Activated T-helper 1 cell treated with Interleukin-2 at 50 U/mL for 16 hours (primary cell): ENCODE measurements at places on chromosomes 4 and X.

- no peak for DNase-seq
Measured at GRCh38 chr4:18202486-18202885, 180.9 kb upstream of the LCORL start.

DNA sequence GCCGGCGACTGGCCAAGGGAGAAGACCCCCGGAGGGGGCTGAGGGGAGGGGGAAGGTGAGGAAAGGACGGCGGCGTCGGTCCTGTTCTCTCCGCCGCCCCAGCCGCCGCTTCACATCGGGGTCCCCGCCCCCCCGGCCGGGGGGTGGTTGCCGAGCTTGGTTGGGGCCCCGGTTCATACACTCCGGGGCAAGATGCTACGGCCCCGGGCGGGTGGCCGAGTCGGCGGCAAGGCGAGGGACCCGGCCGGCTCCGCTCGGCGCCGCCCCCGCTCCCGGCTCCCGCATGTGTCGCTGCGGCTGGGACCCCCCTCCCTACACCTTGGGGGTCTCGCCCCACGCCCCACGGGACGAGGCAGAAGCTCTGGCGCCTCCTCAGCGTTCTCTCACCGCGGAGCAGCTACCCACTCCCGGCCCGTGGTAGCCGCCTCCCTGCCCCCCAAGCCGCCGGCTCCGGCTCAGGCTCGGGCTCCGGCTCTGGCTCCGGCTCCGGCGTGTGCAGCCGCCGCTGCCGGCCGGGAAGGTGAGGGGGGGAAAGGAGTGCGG lies 461 bp downstream of the FBXW7 start:
- DNase-seq = peak; percentile 26

DNA sequence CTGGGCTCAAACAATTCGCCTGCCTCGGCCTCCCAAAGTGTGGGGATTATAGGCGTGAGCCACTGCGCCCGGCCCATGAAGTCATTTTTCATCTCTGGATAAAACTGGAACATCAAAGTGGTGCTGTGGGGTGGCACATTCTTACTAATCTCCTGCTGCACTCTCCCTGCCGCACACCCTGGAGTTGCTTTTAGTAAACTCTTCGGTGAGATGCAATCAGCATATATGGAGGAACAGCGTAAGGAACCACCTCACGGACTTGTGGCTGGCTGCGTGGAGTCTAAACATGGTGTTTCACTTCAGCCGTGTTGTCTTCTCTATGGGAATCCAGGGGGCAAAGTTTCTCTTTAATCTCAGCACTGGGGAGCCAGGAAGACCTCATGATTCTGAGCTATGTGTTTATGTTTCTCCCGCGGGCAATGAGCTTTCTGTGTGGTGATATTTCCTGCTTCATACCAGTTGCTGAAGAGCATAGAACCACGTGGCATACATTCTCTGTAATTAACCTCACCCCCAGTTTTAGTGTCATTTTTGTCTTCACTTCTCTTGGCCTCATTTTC lies 2.1 kb upstream of the RHOH start:
- no peak for DNase-seq

DNA sequence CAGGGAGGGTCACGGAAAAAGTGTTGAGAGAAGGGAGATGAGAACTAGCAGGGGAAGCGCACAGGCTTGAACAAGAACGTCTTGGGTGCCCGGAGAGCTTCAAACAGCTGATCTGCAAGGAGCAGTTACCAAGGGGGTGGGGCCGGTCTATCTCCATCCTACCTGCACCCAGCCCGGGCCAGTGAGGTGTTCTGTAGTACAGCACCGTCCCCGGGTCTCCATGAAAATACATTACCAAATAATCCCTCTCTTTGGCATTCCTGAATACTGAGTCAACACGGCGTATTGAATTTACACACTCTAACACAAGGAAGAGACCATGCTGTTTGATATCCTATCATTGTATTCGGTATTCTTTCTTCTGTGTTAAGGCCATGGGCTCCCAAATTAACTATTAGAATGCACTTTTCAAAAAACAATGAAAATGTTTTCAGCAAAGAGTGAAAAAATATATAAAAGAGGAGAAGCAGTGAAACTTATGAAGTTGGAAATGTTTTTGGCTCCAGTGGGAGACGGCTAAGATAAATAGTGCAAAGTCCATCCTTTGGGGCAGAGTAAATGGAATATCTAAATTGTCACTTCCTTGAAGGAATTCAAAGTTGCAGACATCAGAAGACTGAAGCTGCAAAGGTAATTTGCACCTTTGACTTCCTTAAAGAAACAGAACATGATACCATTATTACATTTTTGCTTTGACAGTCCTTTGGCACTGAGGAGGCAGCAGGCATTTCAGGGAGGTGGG lies 90.3 kb downstream of the DHRSX start:
- no peak for DNase-seq

GRCh38 chrX:101417981-101418841 lies 10.2 kb downstream of the HNRNPH2 start:
- DNase-seq = no peak

GRCh38 chr4:112311516-112311915 lies 14.3 kb downstream of the ALPK1 start:
- no peak for DNase-seq

GRCh38 chrX:107978707-107979307 lies 3.4 kb downstream of the TEX13B start:
- no peak for DNase-seq

- DNase-seq = no peak
Measured at GRCh38 chr4:123248085-123248659, 148.4 kb upstream of the SPRY1 start.

DNA sequence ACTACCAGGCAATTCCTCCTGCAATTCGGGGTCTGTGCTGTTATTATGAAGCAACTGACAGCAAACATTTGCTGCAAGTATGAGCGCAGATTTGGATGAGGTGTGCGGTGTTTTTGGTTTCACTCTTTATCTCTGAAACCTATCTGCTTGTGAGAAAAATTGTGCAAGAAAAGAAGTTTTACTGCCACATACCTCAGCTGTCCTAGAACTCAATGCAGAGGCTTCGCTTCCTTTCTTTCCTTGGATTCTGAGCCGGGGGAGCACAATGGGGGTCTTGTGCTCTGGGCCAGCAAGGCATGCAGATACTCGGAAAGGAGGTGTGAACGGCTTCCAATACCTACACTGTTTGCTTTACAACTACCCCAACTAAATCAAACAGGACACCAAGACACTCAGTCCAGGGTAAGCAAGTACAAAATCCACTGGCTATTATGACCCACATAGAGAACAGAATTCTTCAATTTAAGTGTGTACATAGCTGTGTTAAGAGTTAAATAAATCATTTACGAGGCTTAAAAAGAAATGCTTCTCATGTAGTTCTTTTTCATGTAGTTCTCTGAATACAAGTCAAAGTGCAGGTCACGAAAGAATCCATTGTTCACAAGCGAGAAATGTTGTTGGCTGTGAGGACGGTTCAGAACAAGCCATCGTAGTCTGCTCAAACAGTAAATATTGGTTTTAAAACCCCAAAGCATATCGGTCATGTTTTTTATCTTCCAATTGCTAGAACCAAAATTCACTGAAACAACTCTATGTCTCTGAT lies 1.1 kb downstream of the SORBS2 start:
- no peak for DNase-seq

DNA sequence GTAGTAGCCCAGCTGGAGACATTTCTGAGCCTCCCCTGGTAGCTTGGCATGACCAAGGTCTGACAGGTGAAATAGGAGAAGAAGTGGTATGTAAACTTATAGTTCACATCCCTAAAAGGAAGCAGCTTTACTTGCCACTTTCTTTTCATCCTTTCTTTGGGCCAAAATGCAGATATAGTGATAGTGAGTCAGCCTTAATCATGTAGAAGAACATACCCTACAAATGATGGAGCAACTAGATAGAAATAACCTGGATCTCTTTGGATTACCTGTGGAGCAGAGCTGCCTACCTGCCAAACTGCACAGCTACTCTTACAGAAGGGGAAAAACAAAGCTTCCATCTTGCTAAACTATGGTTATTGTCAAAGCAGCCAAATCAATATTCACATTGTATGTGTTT lies 106.7 kb upstream of the LCORL start:
- DNase-seq = no peak

DNA sequence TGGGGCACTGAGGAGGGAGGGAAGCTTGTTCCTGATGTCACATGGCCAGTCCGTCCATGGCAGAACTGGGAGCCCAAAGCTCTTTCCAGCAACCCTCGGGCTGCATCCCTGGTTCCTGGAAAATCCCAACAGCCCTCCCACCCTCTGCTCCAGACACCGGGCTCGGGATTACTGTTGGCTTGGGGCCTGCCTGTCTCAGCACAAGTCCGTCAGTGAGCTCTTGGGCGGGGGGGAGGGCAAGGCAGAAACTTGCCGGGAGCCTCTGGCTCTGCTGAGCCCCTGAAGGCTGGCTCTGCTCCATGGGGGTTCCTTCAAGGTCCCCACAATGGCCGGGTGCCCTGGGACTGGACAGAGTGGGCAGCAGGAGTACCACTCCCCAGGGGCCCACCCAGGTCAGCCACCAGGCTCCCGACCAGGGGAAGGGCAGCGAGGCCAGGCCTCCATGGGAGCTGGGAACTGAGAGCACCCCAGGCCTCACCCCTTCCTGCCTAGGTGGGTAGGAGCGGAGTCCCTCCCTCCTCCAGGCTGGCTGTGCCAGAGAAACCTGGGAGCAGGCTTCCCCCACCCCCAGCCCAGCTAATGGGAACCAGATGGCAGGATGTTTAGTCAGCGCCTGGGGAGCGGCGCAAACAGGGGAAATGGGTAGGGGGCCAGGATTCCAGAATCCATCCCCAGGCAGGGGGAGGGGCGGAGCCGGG lies 6.4 kb upstream of the HAUS7 start:
- no peak for DNase-seq

GRCh38 chr4:168488869-168489274 lies 8.0 kb upstream of the PALLD start:
- no peak for DNase-seq

GRCh38 chrX:74251006-74251930 lies 52.7 kb upstream of the ZCCHC13 start:
- no peak for DNase-seq

DNA sequence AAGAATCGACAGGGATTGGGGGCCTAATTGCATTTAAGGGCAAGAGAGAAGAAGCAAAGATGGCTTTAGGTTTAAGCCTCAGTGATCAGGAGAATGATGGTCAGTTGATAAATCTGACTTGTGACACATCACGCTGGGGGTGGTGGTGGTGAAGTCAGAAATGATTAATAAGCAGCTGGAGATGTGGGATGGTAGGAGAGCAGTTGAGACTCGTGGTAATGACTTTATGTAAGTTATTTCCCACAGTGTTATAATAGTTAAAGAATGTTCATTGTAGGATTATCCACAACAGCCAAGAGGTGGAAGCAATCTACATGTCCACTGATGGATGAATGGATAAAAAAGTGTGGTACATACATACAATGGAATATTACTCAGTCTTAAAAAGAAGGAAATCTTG lies 178.9 kb upstream of the GPC4 start:
- no peak for DNase-seq

GRCh38 chrX:100931218-100931924 lies 2.7 kb upstream of the XKRX start:
- DNase-seq = no peak

DNA sequence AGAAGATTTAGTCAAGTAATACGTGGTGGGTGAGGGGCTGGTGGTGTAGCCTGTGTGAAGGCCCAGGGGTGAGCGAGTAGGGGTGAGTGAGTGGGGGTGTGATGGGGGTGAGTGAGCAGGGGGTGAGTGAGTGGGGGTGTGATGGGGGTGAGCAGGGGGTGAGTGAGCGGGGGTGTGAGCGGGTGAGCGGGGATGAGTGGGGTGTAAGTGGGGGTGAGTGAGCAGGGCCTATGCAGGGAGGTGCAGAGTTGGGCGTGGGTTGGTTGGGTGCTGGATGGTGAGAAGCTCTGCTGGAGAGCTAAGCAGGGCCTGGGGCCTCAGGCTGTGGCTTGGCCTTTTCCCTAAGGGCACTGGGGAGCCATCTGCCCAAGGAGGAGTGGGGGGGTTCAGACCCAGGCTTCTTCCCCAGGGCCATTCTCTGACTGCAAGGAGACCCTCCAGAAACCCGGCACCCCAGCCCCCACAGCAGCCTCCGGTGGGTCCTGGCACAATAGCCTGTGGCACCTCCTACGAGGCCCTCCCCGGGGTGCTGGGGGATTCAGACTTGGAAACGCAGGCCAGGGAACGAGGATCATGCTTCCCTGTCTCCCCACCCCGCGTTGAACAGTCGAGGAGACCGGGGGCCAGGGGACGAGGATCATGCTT lies 30.4 kb downstream of the SH3TC1 start:
- no peak for DNase-seq

GRCh38 chrX:129781134-129781672 lies 1.5 kb downstream of the SASH3 start:
- peak; percentile 70 for DNase-seq

DNA sequence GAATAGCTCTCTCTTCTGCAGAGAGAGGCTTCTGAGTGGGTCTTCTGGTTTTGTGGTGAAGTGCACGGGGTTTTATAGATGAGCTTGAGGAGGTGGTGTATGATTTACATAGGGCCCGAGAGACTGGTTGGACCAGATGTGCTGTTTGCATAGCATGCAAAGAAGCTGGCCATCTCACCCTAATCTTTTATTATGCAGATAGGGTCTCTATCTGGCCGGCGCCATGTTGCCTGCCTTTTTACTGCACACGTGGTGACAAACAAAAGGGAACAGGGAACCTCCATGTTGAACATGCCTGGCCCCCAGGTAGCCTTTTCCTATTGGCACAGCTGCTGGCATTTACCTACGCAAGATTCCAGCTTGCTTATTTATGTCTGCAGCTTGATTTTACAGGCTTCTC lies 473.3 kb upstream of the FAM47C start:
- no peak for DNase-seq

DNA sequence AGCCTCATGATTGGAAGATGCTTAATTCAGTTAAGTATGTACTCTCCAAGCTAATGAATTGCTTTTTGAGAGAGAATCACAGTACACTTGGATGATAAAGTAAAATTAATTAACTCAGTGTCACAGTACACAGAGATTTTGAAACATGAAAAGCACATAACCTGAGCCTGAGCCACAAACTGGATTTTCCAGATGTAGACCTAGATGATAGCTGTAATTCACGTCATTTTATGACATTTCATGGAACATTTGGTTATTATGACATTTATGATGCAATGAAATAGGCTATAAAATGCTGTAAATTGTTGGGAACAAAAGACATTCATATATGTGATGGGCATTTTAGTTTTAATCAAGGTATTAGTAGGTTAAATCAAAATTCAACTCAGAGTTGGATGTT lies 983.7 kb downstream of the STPG2 start:
- no peak for DNase-seq

GRCh38 chr4:171588764-171589163 lies 224.4 kb upstream of the GALNTL6 start:
- no peak for DNase-seq

DNA sequence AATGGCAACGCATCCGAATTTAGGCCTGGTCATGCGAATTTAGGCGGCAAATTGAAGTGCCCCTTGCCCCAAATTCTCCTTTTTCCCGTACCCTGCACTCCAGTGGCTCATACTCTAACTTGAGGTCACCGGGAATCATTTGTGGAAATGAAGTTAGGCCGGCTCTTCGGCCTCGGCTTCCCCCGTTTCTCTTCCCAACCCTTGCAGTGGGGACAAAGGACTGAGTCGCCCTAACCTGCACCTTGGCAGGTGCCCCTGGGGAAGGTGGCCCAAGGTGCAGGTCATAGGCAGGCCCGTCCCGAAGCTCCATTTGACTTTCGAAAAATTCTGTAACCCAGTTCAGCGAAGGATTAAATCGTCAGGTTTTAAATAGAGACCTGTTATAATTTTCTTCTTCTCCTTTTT lies 811 bp downstream of the SRD5A3 start:
- DNase-seq = no peak
